Right kidney (tissue), 9 donors: ENCODE measurements at places on chromosomes 11 and 22.

DNA sequence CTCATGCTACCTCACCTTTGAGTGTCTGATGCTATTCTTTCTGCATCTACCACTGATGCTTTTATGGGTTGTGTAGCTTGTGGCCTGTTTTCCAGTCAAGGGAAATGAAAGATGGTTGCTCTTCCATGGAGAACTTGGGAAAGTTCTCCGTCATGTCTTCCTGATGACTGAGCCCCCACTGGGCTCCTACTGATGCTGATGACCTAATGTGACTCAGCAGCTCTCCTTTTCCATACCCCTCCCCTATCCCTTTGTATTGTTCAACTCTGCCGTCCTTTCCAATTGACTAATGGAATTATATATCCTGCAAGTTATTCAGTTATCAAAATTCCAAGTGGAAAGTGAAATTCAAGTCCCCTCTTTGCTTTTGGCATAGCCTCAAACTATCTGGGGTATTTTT lies 44.7 kb downstream of the REXO2 start:
- no peak for DNase-seq

DNA sequence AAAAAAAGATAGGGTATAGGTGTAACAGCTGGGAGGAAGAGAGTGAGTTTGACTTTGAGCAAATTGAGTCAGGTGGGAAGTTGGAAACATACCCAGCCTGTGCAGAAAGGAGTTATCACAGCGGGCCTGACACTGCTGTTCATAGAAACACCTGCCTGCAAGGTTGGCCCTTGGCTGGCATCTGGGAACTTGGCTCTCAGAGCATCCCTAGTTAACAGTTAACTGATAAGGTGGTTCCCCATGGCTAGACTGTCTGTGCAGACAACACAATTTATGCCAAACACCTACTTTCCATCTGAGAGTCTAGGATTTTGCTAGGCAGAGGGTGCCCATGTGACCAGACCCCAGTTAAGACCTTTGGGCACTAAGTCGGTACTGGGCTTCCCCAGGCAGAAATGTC lies 31.4 kb downstream of the ADAMTS8 start:
- no peak for DNase-seq

DNA sequence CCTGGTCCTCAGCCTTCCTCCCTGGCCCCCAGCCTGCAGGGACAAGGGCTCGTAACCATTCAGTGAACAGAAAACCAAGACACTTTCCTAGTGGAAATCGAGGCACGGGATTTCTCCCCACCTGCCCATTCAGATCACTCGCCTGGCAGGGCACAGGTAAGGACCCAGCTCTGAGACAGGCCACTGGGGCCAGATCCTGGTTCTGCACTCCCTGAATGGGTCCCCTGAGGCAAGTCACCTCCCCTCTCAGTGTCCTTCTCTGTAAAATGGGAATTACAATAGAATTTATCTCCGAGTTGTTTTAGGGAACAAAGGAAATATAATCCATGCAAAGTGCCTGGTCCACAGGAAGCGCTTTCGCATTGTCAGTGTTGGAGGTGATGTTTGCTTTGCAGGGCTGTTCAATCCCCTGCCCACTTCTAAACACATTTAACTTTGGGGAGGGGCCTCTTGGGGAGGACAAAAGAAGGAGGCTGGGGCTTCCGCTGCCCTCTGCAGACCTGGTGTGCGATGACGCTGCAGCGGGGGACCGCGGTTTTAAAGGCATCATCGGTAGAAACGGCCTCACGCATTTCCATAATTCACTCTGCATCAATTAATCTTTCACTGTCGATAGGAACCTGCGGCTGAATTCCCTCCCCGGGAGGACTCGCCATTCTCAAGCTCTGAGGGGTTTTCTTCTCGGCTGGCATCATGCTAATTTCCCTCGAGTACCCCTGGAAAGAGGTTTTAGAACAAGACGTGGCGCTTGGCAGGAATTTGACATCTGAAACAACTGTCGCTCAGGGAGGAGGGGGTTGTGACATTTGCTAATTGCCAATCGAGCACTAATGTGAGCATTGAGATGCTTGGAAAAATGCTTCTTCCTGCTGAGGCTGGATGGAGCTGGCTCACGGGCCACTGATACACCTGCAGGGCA lies 70.4 kb upstream of the FGF3 start:
- DNase-seq, result no peak

DNA sequence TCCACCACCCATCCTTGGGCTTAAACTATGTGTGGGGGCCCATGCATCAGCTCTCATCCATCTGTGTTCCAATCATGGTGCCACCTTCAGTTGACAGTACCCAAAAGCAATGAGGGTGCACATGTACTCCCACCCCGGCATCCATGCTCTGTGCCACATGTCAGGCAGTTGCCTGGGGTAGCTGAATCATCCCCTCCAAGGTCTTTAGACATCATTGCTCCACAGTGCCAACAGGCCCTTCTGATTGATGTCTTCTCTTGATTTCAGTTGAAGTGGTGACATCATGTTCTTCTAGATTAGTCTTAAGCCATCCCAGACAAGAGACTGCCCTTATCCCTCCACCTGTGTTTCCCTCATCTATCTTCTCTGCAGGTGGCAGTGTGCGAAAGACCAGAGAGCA lies 42.5 kb downstream of the TMPRSS5 start:
- no peak for DNase-seq

GRCh38 chr11:64338716-64339115 lies 1.3 kb upstream of the CCDC88B start:
- no peak for DNase-seq

GRCh38 chr11:47431356-47432083 lies 5.3 kb upstream of the PSMC3 start:
- DNase-seq, result no peak

GRCh38 chr11:77197626-77198320 lies 69.7 kb downstream of the MYO7A start:
- DNase-seq, result no peak

GRCh38 chr11:112267188-112267591 lies 6.5 kb upstream of the PLET1 start:
- no peak for DNase-seq

- DNase-seq, result no peak
These were observed 14.0 kb upstream of the KCTD14 start for GRCh38 chr11:78037056-78037455.
